Activated CD4-positive, alpha-beta T cell treated with anti-CD3 and anti-CD28 coated beads for 48 hours (primary cell): ENCODE measurements at places on chromosomes 7 and 10.

DNA sequence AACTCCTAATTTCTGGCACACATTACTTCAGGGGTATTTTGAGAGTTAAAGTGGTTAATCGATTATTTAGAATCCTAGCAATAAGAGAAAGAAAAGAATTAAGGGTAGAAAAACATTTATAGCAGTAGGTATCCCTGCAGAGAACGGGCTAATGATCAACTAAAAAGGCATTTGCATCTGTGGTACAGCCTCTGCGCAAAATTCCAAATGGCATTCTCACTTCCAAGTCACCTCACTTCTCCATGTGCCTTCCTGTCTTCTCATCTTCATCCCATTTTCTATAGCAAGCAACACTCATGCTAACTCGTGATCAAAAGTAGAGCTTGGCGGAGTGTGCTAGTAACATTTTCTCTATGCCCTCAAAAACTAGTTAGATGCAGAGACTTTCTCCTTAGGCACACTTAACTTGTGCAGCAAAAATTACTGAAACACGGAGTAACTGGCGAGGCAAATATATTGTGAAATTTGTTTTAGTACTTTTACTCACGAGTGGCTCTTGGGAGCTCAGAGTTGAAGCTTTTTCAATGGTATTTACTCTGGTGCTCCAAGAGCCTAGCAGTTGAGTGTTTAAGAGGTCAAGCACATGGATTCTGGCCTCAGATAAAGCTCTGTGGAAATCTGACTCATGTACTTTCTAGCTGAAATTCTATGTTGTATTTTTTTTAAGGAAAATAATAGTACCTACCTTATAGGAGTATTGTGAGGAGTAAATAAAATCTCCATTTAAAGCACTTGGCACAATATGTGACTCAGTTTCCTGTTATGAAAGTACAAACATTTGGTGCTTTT, 65.1 kb downstream of the MET start:
- no peak for DNase-seq

- no peak for DNase-seq
Measured at GRCh38 chr7:129525225-129525862, 23.0 kb downstream of the SMKR1 start.

DNA sequence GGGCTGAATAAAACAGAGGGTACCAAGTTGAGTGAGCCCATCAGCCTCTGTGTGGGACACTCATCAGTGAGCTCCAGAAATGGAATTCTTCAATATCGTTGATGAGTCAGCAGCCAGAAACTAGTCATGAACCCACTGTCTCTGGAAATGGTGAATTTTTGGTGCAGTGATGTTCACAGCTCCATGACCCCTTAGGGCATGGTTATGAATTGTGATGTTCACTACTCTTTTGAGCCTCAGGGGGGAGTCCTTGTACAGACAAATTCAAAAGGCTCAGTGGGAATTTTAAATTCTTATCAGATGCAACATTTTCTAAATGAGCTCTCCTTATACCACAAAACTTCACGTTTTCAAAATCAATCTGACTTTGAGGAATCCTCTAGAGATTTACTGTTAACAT, 335.7 kb downstream of the PHTF2 start:
- no peak for DNase-seq

- DNase-seq: no peak
Measured at GRCh38 chr10:11612021-11613001, 861 bp upstream of the USP6NL start.

DNA sequence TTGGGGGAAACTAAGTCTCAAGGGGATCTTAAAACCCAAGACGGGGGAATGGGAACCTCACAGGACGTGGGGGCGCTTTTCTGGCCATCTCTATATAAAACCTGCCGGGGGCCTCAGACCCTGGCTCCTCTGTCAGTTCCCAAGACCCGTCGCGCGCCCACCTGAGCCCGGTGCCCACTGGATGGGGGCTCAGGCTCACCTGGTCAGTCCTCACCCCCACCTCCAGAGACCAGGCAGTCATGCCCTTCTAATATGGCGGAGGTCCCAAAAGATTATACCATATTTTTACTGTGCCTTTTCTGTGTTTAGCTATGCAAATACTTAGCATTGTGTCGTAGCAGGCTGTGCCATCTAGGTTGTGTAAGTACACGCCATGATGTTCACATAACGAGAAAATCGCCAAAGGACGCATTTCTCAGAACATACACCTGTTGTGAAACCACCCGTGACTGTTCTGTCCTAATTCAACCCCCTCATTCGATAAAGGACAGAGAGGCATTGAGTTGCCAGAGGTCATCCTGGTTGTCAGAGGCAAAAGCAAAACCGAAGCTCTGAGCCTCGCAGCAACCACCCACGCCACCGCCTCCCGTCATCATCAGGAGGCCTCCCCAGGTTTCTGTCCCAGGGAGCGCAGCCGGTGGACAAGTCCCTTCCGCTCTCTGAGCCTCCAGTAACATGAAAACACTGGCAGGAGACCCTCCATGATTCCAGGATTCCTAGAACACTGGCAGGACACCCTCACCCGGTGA, 28.9 kb downstream of the OAT start:
- DNase-seq: no peak

- peak; percentile 80 for DNase-seq
Measured at GRCh38 chr7:70856901-70857630, 274.9 kb upstream of the GALNT17 start.

- no peak for DNase-seq
Measured at GRCh38 chr10:129622291-129622690, 155.2 kb downstream of the MGMT start.

DNA sequence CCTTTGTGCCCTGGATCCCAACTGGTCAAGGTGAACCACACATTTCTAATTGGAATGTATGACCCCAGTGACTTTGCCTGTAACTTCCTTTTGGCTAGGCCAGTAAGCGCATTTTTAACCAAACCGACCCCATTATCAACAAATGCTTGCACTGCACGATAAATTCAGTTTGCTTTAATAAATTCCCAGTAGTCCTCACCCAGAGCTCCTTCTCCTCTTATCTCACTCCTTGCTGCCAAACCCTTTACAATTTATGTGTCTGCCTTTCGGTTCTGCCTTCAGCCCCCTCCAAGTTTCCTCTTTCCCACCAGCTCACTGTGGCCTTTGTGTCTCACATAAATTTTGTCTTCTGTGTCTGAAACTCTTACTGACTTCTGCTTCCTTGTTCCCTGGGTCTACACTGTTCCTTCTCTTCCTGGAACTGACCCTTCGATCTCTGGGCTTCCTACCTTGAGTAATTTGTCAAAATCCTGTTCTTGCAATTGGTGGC, 59.0 kb downstream of the TBXAS1 start:
- no peak for DNase-seq

- no peak for DNase-seq
Measured at GRCh38 chr7:155754165-155754564, 58.1 kb downstream of the SHH start.

DNA sequence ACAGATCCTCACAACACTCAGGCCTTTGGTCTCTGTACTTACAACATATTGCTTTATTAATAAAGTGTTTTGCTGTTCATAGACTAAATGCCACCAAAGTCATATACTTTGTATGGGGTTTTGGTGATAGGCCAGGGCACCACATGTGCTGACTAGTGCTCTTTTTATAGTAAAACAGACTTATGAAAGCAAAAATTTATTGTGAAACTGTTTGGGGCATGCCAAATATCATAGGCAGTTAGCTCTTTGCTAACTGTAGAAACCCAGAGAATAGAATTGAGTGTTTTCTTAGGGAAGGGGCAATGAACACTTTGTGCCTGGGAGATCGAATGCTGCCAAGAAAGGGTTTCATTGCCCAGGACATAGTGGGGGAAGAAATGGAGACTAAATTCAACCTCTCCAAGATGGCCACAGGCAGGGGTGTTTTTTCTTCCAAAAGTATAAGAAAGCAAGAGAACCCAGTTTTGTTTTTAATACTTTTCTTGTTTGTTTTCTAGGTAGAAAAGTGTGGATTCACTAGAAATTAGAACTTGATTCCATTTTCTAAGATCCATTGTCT, 142.7 kb downstream of the TRIL start:
- no peak for DNase-seq

DNA sequence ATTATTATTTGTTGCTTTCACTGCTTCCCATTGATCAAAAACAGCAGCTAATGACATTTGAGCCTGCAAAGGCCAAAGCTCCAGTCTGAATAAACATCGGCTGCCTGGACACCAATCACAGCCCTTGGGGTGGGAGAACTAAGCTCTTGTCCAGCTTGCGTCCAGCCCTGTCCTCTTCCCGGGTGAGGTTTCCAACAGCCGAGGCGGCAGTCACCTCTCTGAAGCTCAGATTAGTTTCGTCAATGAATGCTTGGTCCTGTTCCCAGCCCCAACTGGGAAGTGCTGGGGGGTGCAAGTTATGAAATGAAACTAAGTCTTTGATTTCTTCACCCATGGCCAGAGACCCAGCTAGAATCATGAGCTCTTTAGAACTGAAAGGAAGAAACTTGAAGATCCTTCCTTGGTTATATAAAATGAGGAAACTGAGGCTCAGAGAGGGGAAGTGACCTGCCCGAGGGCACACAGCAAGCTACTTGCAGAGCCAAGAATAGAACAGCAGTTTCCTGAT, 114.0 kb upstream of the TCF7L2 start:
- DNase-seq: no peak

GRCh38 chr10:12709521-12709963, 292.0 kb downstream of the CCDC3 start:
- no peak for DNase-seq

DNA sequence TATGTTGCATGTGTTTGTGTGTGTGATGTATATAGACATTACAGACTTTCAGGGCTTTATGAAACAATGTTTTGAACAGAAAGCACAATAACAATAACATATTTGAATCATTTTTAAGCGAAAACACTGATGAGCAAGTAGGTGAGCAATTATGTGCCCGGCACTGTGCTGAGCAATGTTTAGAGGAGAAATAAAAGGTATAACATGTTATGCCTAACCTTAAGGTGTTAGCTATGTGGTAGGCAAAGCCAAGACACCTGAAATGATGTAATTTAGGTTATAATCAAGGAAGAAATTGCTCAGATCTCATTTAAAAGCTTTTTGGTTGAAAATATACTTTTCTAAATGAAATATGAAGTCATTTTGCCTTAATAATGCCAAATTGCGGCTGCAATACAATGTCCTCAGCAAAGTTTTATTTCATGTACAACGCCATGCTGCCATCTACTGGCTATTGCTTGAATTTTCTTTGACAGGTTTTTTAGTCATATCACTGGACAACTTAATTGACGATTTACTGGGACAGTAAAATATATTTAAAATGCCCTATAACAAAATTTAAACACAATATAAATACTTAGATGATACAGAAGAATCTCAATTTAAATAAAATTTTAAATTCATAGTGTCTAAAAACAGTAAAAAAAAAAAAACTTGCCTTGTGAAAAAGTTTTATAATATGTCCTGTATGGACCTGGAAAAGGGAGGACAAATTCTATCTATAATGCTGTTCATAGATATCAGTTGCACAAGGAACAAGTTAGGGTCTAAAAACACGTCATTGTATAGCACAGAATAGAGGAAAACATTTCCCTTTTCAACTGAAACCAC, 131.1 kb upstream of the CDK1 start:
- DNase-seq: peak; percentile 49

DNA sequence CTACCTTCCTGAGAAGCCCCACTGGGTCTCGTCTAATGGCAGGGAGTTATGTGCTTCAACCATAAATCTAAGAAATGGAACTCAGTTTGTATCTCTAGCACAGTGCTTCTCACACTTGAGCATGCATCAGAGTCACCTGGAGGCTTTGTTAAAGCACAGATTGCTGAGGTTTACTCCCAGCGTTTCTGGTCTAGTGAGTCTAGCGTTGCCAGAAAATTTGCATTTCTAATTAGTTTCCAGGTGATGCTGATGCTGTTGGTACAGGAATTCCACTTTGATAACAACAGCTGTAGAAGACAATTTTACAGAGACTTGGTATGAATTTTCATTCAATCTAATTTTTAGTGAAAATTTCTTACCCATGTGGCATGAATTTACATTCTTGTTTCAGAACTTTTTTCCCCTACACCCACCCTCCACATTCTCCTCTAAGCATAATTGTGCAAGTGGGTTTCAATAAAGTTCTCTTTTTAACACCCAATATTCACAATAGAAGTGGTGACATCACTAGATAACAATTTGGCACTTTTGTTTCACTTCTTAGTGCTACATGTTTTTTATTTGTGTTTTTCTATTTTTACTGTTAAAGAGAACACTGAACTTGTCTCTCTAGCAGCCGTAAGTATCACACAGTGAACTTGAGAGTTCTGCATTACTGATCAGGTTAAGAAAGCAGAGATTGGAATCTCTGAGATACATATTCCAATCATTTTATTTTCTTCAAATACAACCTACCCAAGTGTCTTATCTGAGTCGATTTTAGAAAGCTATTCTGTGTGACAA, 48.4 kb upstream of the BET1 start:
- no peak for DNase-seq

- DNase-seq: no peak
Measured at GRCh38 chr7:139451638-139452037, 31.8 kb downstream of the KLRG2 start.

GRCh38 chr7:16586081-16586874, 59.3 kb downstream of the ANKMY2 start:
- no peak for DNase-seq

DNA sequence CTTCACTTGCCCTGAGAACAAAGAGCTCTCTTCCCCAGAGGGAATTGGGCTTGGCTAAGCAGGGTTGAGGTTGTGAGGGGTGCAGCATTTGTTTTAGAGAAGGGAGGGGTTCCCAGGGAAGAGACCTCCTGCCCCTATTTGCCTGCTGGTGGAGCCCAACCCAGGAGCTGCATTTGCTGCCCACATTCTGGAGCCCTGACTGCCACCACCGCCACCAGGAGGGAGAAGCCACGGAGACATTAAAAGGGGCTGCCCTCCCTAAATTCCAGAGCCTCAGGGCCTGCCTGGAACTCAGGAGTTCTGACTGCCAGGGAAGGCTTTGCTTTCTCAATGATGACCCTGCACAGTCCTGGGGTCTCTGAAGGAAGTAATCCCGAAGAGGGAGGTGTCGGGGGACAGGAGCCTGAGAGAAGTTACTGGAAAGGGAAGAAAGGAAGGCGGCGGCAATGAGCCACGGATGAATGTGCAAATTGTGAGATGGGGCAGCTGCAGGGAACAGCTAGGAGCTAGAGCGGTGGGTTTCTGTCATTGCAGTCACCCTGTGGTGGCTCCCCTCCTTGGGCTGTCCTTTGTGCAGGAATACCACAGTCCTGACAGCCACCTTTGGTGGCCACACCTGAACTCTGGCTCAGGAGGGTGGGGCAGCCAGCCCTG, 51.3 kb downstream of the NEURL1 start:
- no peak for DNase-seq

GRCh38 chr7:100538348-100538653, 702 bp upstream of the AGFG2 start:
- no peak for DNase-seq

DNA sequence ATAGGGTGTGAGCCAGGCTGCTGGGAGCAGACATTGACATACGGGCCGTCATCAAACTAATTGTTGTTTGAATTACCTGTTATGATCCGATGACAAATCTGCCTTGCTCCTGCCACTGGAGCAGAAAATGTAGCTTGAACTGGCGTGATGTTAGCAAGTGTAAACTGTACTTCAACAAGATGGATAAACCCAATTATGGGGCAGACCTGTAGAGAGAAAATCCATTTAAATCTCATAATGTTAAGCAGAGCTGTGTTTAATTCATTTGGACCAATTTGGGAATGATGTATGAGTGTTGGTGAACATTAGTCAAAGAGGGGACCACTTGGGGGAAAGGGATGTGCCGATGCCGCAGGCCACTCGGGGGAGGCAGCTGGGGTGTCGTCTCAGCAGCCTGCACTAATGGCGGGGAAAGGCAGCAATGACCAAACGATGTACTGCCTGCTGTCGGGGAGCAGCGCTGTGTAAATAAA, 27.4 kb downstream of the TCF7L2 start:
- no peak for DNase-seq

GRCh38 chr7:29396563-29396962, 167.1 kb upstream of the PRR15 start:
- DNase-seq: no peak
